ENCODE measurements at places on chromosomes 16 and 17. TPM values are rescaled to one million over a fixed set of nuclear protein-coding genes. Genes with fewer than 3 reads are reported as not detected.

DNA sequence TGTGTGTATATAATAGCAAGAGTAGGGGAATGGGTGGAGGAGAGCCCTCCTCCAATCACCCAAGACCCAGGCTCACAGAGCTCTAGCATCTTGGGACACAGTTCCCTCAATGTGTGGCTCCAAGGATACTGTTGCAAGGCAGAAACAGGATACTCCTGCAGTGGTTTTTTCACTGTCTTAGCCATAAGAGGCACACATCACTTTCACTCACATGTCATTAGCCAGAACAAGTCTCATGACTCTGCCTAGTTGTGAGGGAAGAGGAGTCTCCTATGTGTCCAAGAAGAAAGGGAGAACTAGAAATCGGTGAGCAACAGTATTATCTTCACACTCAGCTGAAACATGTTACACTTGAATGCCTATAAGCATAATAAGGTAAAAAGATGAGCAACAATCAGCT lies 11.1 kb upstream of the NUDT7 start:
- no peak for DNase-seq

The NKD1 gene
- total RNA-seq = under 0.01 TPM

The SPAG5 gene
- 355 TPM for total RNA-seq

The WDR59 gene
- 15.8 TPM for total RNA-seq

- DNase-seq = no peak
These were observed 684 bp downstream of the ZFP90 start for GRCh38 chr16:68539711-68540239.

The SLFN12 gene
- total RNA-seq = 7.8 TPM

DNA sequence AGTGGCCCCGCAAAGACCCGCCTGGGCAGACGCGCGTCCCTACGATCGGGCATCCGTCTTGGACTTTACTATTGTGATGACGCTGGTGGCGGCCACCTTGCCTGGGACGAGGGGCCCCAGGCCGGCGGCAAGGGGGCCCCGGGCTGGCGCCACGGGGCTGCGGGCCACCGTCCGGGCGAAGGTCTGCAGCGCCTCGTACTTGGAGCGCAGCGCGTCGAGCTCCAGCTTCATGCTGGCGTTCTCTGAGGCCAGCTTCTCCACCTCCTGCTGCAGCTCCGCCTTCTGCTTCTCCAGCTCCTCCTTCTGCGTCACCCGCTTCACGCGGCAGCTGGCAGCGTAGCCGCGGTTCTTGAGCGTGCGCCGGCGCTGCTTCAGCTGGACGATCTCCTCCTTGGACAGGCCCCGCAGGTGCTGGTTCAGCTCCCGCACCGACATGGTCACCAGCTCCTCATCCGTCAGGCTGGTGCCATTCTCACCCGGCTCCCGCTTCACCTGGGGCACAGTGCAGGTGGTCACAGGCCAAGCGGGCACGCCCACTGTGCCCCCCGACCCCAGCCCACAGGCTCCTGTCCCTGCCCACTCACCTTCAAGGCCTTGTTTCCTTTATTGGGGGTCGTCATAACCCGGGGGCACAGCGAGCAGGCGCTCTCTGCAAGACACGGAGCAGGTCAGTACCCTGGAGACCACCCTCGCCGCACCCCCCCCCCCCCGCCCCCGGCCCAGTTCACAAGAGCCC lies 4.8 kb upstream of the SIRT7 start:
- DNase-seq = peak; percentile 80

The KRT36 gene
- total RNA-seq = not detected

- DNase-seq = peak; percentile 98
These were observed 8.0 kb upstream of the GNA13 start for GRCh38 chr17:65064452-65065019.

The KRT25 gene
- total RNA-seq = not detected

The PGAP6 gene
- 100.0 TPM for total RNA-seq

- DNase-seq = no peak
These were observed 807 bp upstream of the LYRM9 start for GRCh38 chr17:27893841-27894503.

- DNase-seq = no peak
These were observed 12.5 kb downstream of the SLC22A31 start for GRCh38 chr16:89187770-89188392.

DNA sequence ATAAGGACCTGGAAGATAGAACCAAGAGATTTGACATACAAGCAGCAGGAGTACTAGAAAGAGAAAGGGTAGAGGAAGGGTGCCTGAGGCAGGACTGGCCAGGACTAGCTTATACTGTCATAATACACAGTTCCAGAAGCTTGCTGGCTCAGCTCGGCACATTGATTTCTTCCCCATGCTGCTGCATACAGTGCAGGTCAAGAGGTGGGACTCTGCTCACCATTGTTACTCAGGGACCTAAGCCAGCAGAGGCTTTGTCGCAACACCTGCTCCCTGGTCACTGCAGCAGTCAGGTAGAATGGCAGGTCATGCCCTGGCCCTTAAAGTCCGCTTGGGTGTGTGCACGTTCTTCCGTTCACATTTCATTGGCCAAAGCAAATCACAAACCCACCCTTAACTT lies 32.8 kb downstream of the LDHD start:
- no peak for DNase-seq

The WNK4 gene
- not detected for total RNA-seq

DNA sequence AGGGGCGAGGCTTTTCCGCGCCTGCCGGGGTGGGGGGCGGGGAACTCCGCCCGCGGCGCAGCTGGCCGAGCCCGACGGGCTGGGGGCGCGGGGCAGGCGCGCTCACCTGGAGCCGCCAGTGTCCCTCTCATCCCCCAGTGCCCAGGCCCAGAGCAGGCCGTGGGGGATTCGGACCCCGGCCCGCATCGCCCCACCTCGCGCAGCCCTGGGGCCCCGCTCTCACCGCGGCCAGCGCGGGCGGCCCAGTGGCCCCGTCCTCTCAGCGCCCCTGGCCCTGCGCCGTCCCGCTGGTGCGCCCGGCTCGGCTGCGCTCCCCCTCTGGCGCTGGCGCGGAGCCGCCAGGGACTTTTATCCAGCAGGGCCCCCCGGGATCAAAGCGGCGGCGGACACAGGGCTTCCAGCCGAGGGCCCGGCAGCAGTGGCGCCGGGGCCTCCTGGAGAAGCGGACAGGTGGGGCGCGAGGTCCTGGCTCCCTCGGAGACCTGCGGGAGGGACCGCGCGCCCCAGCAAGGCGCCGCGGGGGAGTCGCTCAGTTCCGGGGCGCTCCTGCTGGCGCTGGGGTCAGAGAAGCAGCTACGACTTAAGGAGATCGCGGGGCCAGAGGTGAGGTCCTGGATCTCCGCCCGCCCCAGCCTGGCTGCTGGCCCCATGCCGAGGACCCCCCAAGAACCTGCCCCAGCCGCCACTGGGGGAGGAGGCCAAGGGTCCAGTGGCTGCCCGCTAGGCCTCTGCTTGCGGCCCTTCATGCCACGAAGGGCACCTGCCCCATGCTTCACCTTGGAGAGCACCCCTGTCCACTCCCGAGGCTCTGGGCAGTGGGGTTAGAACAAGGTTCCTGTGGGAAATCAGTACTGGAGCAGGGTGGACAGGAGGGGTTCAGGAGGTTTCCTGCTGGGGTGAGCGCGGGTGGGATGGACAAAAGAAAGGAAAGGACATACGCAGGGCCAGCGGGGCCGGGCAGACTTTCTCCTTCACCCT lies 823 bp upstream of the NOTUM start:
- no peak for DNase-seq

DNA sequence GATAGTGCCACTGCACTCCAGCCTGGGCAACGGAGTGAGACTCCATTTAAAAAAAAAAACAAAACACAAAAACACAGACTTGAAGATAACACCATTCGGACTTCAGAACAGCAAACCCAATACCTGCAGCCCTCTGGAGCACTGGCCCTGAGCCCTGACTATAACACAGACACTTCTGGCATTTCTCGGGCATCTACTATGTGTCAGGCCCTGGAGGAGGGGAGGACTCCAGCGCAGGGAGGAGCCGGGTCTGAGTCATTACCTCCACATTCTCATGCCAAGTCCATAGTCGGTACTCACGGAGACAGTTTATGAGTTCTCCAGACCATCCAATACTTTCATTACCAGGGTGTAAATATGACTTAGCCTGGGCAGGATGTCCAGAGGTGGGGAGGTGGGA lies 48.8 kb downstream of the PITPNM3 start:
- DNase-seq = peak; percentile 64

GRCh38 chr16:54284931-54285413 lies 1.6 kb downstream of the IRX3 start:
- peak; percentile 47 for DNase-seq

DNA sequence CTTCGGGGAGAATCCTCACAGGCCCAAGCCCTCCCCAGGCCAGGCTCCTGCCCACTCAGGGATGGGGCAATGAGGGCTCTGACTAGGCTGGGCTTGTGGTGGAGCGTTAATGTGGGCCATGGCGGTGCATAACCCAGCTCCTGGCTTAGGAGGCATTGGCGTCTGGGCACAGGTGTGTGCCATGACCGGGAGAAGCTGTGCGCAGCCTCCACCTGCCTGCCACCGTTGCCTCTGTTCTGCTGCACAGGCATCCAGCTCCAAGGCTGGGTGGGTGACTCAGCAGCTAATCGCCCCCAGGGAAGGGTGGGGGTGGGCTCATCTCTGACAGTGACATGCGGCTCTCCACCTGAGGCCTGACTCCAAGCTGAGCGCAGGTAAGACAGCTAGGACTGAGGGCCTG lies 3.5 kb upstream of the ARHGAP27 start:
- no peak for DNase-seq
